NCI-H146 (cell line): ENCODE measurements at places on chromosomes 4 and X.

DNA sequence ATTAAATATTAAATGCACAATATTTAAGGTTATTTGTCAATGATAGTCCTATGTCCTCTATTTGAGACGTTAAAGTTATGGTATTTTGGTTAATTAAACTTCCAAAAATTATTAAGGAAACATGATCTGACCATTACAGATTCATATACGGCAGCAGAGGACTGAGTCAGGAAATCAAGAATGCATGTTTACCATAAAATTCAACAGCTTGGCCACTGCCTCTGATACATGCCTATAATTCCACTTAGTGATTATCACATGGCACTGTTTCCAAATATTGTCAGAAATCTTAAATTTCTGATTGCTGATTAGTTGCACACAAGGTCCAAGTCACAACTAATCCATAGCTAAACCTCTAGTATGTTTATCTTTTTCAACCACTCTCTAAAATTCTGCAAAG lies 232.2 kb upstream of the UGT8 start:
- no peak for DNase-seq

GRCh38 chr4:75848891-75849290 lies 53.4 kb downstream of the PPEF2 start:
- DNase-seq = no peak

- no peak for DNase-seq
Measured at GRCh38 chr4:88911246-88912212, 145.5 kb downstream of the FAM13A start.

DNA sequence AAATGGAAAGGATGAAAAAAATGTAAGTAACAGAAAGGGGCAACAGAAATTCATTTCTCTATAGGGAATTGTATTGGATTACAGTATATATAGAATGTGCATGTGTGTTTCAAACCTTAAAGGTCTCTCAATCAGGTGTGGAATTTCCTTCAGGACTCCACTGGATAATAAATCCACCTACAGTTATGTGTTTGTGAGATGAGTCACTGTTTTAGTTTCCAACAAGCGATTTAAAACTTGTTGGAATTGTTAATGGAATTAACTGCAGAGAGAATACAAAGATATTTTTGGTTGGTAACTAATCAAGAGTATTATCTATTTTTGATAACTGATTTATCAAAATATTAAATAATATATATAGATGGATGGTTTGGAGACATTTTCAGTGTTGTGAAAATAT lies 32.8 kb downstream of the CEP44 start:
- no peak for DNase-seq

DNA sequence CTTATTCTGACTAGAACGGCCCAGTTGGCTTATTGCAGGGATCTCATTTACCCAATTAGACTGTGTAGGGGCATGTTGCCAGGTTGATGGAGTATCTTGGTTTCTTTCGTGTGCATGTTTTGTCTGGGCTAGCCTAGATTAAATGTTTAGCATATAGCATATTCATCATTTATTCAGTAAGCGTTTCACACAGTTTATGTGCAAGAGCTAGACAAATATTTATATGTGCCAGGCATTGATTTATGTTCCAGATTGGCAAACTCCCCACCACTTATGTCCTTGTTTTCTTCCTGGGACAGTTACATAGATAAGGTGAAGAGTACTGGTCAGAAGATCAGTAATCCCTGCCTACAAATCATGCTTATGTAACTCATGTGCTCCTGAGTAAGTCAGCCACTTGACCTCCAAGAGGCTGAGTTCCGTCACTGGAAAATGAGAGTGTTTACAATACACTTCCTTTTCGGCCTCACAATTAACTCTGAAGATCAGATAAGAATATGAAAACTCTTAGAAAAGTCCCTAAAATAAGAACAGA lies 57.2 kb downstream of the RUFY3 start:
- DNase-seq = no peak
